ENCODE measurements at places on chromosomes 6 and 20. TPM values are rescaled to one million over a fixed set of nuclear protein-coding genes. Genes with fewer than 3 reads are reported as not detected.

The PNPLA1 gene
- total RNA-seq = 0.20 TPM

DNA sequence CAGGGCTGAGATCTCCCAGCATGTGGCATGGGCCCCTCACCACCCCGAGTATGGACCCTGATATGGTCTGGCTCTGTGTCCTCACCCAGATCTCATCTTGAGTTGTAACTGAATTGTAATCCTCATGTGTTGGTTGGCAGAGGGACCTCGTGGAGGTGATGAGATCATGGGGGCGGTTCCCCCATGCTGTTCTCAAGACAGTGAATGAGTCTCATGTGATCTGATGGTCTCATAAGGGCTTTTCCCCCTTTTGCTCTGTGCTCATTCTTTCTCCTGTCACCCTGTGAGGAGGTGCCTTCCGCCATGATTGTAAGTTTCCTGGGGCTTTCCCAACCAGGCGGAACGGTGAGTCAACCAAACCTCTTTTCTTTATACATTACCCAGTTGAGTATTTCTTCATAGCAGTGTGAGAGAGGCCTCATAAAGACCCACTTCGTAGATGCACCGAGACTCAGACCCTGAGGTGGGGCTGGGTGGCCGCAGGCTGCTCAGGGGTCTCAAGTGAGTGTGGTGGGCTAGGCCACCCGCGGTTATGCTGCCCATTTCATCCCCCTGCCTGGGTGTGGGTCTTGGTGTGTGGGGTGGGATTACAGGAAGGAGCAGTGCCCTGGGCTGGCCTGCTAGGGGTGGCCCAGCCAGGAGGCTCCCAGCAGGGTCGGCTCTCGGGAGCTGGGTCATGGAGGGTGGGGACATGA is 26.2 kb upstream of the GATA5 start:
- no peak for DNase-seq
- H3K36me3 ChIP-seq = peaks cover 4% of the 10 kb centered on the region
- no peak overlapping the region for H3K4me3 ChIP-seq
- H3K4me1 ChIP-seq = peaks cover 8% of the 10 kb centered on the region

- H3K4me1 ChIP-seq = peaks cover 29% of the 10 kb centered on the region
- H3K27me3 ChIP-seq = peaks cover 85% of the 10 kb centered on the region
- H3K27ac ChIP-seq = no peak overlapping the region
- no peak overlapping the region for H3K4me3 ChIP-seq
Observed at GRCh38 chr20:56634307-56634706, 5.2 kb downstream of the TFAP2C start.

DNA sequence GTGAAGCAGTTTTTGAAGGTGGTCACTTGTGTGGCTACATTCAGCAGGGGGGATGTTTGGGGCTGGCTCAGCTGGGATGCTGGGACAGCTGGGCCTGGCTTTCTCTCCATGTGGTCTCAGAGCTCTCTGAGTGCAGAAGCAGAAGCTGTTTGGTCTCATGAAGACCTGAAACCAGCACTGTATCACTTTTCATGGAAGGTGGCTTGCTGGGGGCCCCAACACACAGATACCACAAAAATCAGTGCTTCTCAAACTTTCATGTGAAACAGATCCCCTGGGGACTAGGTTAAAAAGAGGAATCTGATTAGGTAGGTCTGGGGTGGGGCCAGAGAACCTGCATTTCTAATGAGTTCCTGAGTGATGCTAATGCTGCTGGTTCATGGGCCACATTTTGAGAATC is 347.3 kb downstream of the DHX35 start:
- no peak overlapping the region for H3K4me3 ChIP-seq
- peaks cover 3% of the 10 kb centered on the region for H3K4me1 ChIP-seq
- DNase-seq = no peak
- peaks cover 18% of the 10 kb centered on the region for H3K27me3 ChIP-seq
- H3K36me3 ChIP-seq = no peaks in the 10 kb centered on the region
- H3K27ac ChIP-seq = no peak overlapping the region

- peak within 1 kb of the TSS; percentile 94 for H3K4me3 ChIP-seq
- peak within 1 kb of the TSS; percentile 96 for H3K27ac ChIP-seq
- DNase-seq = peak; percentile 99
- peaks cover 21% of the 10 kb centered on the region for H3K4me1 ChIP-seq
- H3K27me3 ChIP-seq = no peaks in the 10 kb centered on the region
Observed at GRCh38 chr6:26457806-26458688, at the start of gene BTN2A1. Gene BTN2A1 (plus strand): TSS chr6:26457955. CDS start chr6:26458637, 682 bp downstream.

- H3K4me3 ChIP-seq = peak overlapping the region; percentile 24
- no peak for DNase-seq
- no peak overlapping the region for H3K27ac ChIP-seq
- H3K36me3 ChIP-seq = no peaks in the 10 kb centered on the region
- no peaks in the 10 kb centered on the region for H3K27me3 ChIP-seq
Observed at GRCh38 chr6:26554697-26555504, 16.7 kb downstream of the HMGN4 start.

DNA sequence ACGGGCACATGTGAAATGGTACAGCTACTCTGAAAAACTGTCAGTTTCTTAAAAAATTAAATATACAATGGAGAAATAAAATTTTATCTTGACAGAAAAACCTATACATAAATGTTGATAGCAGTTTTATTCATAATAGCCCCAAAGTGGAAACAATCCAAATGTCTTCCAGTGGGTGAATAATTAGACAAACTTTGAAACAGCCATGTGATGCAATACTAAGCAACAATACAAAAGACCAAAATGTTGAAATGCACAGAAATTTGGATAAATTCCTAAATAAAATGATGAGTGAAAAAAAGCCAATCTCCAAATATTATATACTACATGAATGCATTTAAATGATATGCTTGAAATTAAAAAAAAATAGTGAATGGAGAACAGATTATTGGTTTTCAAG is 523.1 kb downstream of the HTR1B start:
- no peak overlapping the region for H3K27ac ChIP-seq
- no peaks in the 10 kb centered on the region for H3K36me3 ChIP-seq
- H3K27me3 ChIP-seq = no peaks in the 10 kb centered on the region
- no peak overlapping the region for H3K4me3 ChIP-seq

GRCh38 chr6:107730106-107730505 is 94.0 kb downstream of the SCML4 start:
- no peak overlapping the region for H3K27ac ChIP-seq
- no peaks in the 10 kb centered on the region for H3K36me3 ChIP-seq
- peaks cover 3% of the 10 kb centered on the region for H3K4me1 ChIP-seq
- no peaks in the 10 kb centered on the region for H3K27me3 ChIP-seq
- DNase-seq = no peak

The CAP2 gene
- total RNA-seq = 17.5 TPM

DNA sequence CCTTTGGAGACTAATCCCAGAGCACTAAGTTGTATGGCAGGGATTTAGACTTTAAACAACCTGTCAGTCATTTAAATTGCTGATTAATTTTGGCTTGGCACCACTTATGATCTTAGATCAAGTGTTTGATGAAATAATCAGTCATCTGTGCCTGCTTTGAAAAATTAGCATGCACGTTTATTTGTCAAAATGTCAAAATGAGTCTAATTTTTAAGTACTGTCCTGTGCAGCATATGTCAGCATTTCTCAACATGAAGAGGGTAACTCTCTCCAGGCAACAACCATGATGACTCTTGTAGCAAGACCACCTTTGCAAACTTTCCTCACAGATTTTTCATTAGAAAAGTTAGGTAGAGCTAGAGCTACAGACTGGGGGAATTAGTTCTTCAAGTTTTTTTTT is 155.7 kb upstream of the GJE1 start:
- H3K27ac ChIP-seq = no peak overlapping the region
- H3K4me1 ChIP-seq = no peaks in the 10 kb centered on the region
- no peak for DNase-seq
- H3K36me3 ChIP-seq = no peaks in the 10 kb centered on the region
- H3K4me3 ChIP-seq = no peak overlapping the region
- no peaks in the 10 kb centered on the region for H3K27me3 ChIP-seq

DNA sequence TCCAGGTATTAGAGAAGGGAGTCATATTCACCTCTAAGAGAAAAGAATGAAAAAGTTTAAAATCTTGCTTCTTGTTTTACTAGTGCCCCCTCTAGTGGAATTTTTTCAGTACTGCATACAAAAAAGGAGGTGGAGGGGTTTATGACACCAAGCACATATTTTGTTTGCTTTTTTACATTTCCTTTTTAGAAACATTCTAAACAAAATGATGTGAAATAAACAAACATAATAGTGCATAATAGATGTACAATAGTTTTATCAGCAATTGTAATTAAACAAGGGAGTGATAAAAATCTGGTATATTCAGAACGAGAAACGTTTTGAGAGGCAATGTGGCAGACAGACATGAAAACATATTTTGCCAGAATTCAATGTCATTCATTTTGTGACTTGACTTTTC is 111.0 kb upstream of the TFAP2D start:
- no peaks in the 10 kb centered on the region for H3K36me3 ChIP-seq
- H3K4me1 ChIP-seq = no peaks in the 10 kb centered on the region
- H3K27ac ChIP-seq = no peak overlapping the region
- peak; percentile 22 for DNase-seq
- no peak overlapping the region for H3K4me3 ChIP-seq

The MMUT gene
- total RNA-seq = 38.5 TPM

The ZNF334 gene
- 23.7 TPM for total RNA-seq

GRCh38 chr6:80129485-80129884 is 23.0 kb downstream of the BCKDHB start:
- no peaks in the 10 kb centered on the region for H3K36me3 ChIP-seq
- H3K4me1 ChIP-seq = no peaks in the 10 kb centered on the region
- no peak for DNase-seq
- no peak overlapping the region for H3K27ac ChIP-seq

DNA sequence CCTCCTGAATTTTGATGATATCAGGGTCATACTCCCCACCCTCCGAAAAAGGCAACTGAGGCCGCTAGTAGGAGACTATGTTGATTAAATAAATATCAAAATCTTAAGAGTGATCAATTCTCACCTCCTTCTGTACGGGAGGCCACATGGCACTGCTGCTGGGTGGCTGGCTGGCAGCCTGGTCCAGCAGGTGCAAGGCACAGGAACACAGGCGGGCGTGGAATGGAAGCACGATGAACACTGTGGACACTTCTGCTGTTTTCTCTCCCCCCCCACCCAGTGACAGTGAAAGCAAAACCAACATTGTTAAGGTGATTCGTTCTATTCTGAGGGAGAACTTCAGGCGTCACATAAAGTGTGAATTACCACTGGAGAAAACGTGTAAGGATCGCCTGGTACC is 9.7 kb upstream of the CLDN20 start:
- no peak for DNase-seq
- peaks cover 23% of the 10 kb centered on the region for H3K36me3 ChIP-seq
- peaks cover 5% of the 10 kb centered on the region for H3K4me1 ChIP-seq
- H3K27ac ChIP-seq = no peak overlapping the region
- H3K4me3 ChIP-seq = no peak overlapping the region
- no peaks in the 10 kb centered on the region for H3K27me3 ChIP-seq

DNA sequence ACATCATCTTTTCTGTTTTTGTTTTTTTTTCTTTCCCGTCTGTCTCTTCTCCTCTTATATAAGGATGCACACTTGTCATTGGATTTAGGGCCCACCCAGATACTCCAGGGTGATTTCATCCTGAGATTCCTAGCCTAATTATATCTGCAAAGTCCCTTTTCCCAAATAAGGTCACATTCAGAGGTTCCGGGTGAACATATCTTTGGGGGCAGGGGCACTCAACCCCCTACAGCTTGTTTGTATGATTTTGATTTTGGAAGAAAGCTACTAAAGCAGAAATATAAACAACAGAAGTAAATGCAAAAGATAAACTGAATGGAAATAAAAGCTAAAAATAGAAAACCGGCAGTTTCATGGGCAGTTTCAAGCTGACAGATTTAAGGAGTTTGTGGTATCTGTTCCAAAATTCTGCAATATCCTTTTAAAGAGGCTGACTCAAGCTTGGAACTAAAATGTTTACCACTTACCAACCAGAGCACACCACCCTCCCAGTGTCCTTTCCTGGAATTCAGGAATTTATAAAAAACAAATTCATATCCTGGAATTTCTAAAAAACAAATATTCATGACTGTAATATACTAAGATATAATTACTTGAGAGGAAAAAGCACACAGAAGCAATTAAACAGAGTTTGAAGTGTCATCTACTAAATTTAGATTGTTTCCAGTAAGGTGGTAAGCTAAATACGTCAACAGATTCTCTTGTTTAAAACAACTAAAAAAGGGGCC is 100.0 kb upstream of the CARMIL1 start:
- H3K4me3 ChIP-seq = no peak overlapping the region
- H3K27me3 ChIP-seq = no peaks in the 10 kb centered on the region
- no peak overlapping the region for H3K27ac ChIP-seq
- no peaks in the 10 kb centered on the region for H3K36me3 ChIP-seq
- no peaks in the 10 kb centered on the region for H3K4me1 ChIP-seq

The ALDH8A1 gene
- 1.1 TPM for total RNA-seq

DNA sequence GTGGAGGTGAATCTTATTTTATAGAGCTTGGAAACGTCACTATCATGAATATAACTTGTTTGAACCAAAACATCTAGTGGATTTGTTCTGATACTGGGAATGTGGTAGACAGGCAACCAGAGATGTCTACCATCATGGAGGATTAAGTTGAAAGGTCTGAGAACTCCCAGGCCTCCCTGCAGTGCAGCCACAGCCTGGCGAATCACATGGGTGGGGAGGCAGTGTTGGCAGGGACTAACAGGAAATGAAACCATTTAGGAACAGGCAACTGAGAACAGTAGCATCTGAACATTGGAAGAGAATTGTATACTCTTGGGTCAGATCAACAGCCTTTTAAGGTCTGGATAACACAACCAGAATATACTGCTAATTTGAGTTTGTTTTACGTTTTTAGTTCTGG is 22.3 kb upstream of the CEP162 start:
- H3K27ac ChIP-seq = no peak overlapping the region
- no peak for DNase-seq
- H3K27me3 ChIP-seq = no peaks in the 10 kb centered on the region
- H3K4me3 ChIP-seq = no peak overlapping the region
- H3K4me1 ChIP-seq = no peaks in the 10 kb centered on the region

DNA sequence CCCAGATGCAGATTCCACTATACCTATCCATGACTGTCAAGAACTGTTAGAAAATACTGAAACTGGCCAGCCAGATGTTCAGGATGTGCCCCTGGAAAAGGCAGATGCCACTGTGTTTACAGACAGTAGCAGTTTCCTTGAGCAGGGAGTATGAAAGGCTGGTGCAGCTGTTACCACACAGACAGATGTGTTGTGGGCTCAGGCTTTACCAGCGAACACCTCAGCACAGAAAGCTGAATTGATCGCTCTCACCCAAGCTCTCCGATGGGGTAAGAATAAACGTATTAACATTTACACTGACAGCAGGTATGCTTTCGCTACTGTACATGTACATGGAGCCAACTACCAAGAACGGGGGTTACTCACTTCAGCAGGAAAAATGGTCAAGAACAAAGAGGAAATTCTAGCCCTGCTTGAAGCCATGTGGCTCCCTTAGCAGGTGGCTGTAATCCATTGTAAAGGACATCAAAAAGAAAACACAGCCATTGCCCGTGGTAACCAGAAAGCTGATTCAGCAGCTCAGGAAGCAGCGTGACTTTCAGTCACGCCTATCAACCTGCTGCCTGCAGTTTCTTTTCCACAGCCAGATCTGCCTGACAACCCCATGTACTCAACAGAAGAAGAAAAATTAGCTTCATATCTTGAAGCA is 459.7 kb upstream of the HTR1E start:
- H3K27ac ChIP-seq = no peak overlapping the region
- H3K36me3 ChIP-seq = no peaks in the 10 kb centered on the region
- DNase-seq = no peak

Measured in spinal cord (tissue), 10 donors.